ENCODE measurements at places on chromosomes 4 and X.

DNA sequence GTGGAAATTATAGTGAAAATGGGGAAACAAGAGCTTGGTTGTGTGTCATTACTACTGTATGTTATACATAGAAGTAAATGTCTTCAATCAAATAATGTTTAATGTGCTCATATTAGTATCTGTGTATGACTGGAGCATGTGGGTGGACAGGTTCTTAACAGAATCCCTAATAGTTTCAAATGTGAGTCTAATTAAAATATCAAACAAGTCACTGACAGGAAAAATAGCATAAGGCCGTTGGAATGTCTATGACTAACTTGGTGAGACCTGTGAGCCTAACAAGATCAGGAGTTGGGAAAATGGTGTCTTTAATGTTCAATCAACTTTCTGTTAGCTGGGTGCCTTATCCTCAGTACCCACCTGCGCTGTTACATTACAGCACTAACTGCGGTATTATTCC lies 6.2 kb upstream of the CXCL3 start:
- DNase-seq: no peak

- no peak for DNase-seq
Measured at GRCh38 chrX:67784712-67785111, 240.9 kb downstream of the AR start.

DNA sequence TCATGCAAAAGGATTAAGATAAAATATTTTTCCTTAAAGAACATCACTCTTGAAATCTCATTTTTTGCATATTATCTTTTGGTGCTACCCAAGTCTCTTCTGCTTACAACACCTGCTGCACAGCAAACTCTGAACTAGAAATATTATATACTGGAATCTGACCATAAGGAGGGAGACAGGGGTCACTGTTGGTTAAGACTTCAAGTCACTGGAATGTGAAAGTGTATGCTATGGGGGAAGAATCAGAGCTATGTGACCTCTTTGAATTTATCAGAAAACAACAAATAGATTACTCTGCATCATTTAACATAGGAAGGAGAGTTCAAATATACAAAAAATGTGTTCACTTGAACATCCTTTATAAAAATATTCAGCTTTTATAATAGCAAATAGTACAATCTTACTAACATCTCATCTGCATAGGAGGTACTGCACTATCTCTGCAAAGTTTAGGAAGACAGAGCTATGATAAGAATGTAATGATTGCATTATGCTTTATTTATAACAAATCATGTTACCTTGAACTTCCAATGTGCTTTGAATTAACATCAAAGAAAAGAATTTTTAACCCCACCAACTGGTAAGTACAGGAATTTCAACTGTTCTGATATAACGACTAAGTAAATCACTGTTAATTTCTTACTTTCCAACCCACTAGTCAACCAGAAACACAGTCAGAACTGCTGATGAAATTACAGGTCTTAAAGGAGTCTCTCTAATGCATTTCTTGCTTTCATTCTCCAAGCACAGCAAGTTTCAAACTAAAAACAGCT lies 69.8 kb downstream of the ZNF827 start:
- peak; percentile 12 for DNase-seq

DNA sequence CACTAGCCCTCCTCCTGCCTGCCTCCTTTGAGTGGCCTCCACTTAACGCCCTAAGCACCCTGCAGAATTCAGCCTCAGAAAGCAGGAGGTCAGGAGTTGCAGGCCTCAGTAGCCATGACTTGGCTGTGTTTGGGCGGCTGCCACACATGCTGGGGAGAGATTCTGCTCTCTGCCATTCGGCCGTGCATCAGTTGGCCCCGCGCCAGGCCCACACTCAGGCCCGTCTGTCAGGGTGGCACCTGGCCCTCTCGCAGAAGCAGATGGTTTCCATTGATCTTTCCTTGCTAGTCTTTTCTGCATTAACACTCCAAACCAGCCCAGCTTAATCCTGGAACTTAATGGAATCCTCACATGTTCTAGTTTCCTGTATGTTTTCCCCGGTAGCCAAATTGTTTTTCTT lies 30.7 kb upstream of the ATP6AP2 start:
- DNase-seq: no peak

DNA sequence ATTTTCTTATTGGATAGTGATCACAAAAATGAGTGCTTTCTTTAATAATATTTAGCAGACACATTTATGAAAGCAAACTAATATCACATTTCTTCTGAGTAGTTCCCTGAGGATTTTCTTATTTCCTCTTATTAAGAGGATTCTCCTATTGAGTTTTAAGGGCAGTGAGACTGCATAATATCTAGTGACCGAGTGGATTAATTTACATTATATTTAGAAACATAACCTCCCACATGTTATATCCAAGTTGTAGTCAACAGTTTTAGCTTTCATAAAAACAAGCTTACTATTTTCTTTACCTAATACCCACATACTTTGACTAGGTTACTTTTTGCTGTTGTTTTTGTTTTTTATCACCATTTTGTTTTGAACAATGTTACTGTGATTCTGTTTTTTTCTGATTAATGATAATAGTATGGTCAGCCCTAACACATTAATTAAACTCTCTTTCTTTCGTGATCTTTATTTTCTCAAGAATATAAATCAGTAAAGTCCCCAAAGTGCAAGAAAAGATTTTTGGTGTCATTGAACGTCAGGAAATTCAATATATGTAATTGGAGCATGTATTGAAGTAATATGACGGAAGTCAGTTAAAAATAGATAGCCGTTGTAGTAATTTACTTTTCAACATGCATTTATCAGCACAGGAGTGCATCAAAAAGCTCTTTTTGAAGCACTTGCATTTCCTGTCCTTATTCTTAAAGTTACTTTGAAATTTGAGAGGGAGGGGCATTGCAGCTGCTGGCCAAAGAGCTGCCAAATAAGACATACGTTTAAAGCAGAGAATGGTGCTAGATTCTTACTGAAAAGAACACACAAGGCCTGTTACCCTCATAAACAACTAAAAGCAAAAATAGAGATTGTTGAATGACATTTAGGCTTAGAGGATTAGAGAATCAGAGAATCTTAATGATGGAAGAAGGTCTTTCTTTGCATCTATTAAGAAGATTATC lies 25.2 kb downstream of the DDIT4L start:
- no peak for DNase-seq

DNA sequence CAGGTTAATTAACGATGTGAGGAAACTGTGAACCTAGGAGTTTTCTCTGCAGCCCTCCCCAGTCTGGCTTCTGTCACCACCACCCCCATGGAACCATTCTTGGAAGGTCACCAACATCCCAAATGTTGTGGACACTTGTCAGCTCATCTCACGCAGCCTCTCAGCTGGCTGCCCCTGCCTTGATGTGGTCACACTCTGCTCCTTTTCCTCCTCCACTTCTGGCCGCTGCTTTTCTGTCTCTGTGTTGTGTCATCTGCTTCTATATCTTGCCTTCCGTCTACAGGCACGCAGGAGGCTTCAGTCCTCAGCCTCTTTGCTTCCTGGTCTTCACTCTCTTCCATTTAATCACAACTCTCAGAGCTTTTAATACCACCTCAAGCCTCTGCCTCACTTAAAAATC lies 371.5 kb upstream of the SLIT2 start:
- DNase-seq: no peak

- DNase-seq: no peak
Measured at GRCh38 chr4:183370786-183371185, 48.6 kb upstream of the CLDN24 start.

DNA sequence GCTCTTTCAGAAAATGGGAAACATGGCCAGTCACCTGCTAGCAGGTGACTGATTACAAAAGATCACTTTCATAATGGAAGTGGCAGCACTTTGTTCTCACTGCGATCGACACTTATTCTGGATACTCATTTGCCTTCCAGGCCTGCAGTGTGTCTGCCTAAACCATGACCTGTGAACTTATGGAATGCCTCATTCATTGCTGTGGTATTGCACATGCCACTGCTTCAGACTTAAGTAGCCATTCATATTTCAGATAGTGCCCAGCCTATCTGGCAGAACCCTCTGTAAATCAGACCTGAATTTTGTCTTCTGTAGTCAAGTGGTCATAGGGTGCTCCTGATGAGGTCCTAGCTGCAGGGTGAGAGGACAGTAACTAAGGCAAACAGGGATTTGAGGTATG lies 23.3 kb upstream of the MGST2 start:
- DNase-seq: peak; percentile 74

GRCh38 chr4:61380865-61381264 lies 180.7 kb downstream of the ADGRL3 start:
- no peak for DNase-seq

DNA sequence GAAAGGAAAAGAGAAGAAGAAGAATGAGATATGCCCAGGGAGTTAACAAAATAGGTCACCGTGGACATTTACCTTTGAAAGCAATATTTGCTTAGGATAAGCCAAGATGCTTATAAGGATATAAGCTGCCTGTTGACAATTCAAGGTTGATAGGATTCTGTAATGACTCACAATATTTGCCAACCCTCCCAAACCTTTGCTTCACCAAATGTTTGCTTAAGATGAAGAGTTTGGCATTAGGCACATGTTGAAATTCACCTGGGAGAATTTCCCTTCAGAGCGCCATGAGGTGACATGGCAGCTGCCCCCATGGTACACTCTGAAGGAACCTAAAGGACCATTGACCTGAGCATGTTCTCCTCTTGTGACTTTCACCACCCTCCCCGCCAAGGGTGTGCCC lies 4.6 kb downstream of the PALLD start:
- no peak for DNase-seq

- no peak for DNase-seq
Measured at GRCh38 chr4:6909970-6910339, 329 bp downstream of the TBC1D14 start.

- peak; percentile 7 for DNase-seq
Measured at GRCh38 chr4:62644372-62644771, 1444.2 kb downstream of the ADGRL3 start.
